Vein endothelial cell (primary cell): ENCODE measurements at places on chromosomes 1 and 21. TPM values are rescaled to one million over a fixed set of nuclear protein-coding genes. Genes with fewer than 3 reads are reported as not detected.

HCN3 gene
- total RNA-seq = 0.65 and 1.3 TPM in 2 replicates

BEST4 gene
- 0.33 TPM in 1 of 2 replicates, not detected in the other for total RNA-seq

LCE2A gene
- total RNA-seq = not detected in 2 replicates

JAM2 gene
- total RNA-seq = 0.33 and 1.8 TPM in 2 replicates

FABP3 gene
- 0.65 and 0.86 TPM in 2 replicates for total RNA-seq

LRRC3 gene
- total RNA-seq = 2.3 and 3.2 TPM in 2 replicates

PDZK1 gene
- 0.29 and 0.33 TPM in 2 replicates for total RNA-seq

NECTIN4 gene
- under 0.01 and 0.65 TPM in 2 replicates for total RNA-seq

FCGR2B gene
- not detected in 2 replicates for total RNA-seq

AQP10 gene
- 0.65 TPM in 1 of 2 replicates, not detected in the other for total RNA-seq

NUAK2 gene
- 3.1 and 3.3 TPM in 2 replicates for total RNA-seq

NHLH1 gene
- total RNA-seq = 0.19 and 0.33 TPM in 2 replicates

WNT9A gene
- total RNA-seq = 3.5 and 3.9 TPM in 2 replicates

FAM131C gene
- 0.33 and 0.38 TPM in 2 replicates for total RNA-seq

MPZ gene
- total RNA-seq = 0.33 and 0.86 TPM in 2 replicates

CRYAA gene
- not detected in 2 replicates for total RNA-seq

BSND gene
- total RNA-seq = not detected in 2 replicates

PRRX1 gene
- total RNA-seq = 0.98 and 6.6 TPM in 2 replicates

GABRD gene
- not detected in 2 replicates for total RNA-seq

TAF12 gene
- 18.3 and 18.6 TPM in 2 replicates for total RNA-seq

ASTN1 gene
- total RNA-seq = not detected in 2 replicates

LAPTM5 gene
- total RNA-seq = 46.6 and 47.0 TPM in 2 replicates

PDPN gene
- 0.33 TPM in 1 of 2 replicates, not detected in the other for total RNA-seq

CYYR1 gene
- 19.6 and 20.5 TPM in 2 replicates for total RNA-seq

NRAS gene
- 92.4 and 136 TPM in 2 replicates for total RNA-seq

TCEA3 gene
- total RNA-seq = 0.65 and 0.86 TPM in 2 replicates
